ENCODE measurements at places on chromosomes 5 and 9. TPM values are rescaled to one million over a fixed set of nuclear protein-coding genes. Genes with fewer than 3 reads are reported as not detected.

- H3K4me1 ChIP-seq, result no peaks in the 10 kb centered on the region
- H3K27me3 ChIP-seq, result no peaks in the 10 kb centered on the region
- DNase-seq, result no peak
These were observed 97.7 kb downstream of the RALGPS1 start for GRCh38 chr9:127012250-127012649.

- no peak for DNase-seq
- H3K36me3 ChIP-seq, result no peaks in the 10 kb centered on the region
- no peak overlapping the region for H3K4me3 ChIP-seq
- H3K27ac ChIP-seq, result no peak overlapping the region
These were observed 34.9 kb downstream of the DMRT1 start for GRCh38 chr9:876425-876824.

DNA sequence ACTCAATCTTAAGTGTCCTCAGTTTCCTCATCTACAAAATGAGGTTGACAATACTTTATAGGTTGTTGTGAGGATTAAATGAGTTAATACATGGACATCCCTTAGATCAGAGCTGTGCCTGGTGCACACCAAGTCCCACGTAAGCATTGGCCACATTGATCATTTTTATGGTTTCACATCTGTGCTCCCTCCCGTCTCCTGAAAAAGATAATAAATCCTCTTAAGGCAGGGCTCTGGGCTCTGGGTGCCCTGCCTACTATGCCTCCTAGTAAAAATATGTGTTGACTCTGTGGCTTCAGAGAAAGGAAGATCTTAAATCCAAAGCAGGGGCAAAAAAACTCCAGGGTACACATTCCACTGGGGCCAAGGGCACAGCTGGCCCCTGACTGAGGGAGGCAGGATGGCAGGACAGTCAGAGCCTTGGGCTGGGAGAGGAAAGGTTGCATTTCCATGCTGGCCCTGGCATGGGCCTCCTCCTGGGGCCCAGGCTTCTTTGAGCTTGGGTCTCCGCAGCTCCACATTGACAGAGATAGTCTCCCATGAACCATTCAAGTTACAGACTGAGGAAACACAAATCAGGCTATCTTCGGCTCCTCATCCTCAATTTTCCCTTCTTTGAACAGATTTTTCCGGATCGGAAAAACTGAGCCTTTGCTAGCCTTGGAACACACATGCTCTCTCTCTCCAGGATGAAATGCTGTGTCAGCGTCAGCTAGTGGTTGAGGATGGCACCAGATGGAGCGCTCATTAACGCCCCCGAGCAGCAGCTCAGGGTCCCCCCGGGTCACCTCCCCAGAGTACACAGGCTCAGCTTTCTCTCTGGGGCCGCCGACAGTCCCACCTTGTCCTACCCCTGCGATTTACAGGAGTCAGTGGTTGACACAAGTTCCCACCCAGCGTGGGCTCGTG is 22.4 kb upstream of the KIF12 start:
- H3K4me3 ChIP-seq, result no peak overlapping the region
- peaks cover 12% of the 10 kb centered on the region for H3K4me1 ChIP-seq
- peaks cover 11% of the 10 kb centered on the region for H3K27me3 ChIP-seq

The MLANA gene
- total RNA-seq, result not detected

DNA sequence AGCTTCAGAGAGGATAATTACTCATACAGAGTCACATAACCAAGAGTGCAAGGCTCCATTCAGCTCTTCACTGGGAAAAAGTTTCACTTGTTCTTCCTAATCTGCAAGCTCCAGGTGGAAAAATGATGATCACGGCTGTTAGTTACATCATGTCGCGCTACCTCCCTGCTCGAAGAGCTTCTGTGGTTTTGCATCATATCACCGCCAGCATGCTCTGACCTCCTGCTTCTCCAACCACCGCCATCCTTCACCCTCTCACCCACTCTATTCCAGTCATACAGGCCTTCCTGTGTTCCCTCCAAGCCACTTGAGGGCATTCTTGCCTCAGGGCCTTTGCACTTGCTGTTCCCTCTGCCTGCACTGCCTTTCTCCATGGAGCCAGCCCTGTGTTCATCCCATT is 47.1 kb downstream of the COL27A1 start:
- H3K27me3 ChIP-seq, result peaks cover 11% of the 10 kb centered on the region
- peaks cover 40% of the 10 kb centered on the region for H3K36me3 ChIP-seq
- no peak overlapping the region for H3K4me3 ChIP-seq
- no peak for DNase-seq

GRCh38 chr5:109533751-109534272 is 124.0 kb upstream of the PJA2 start:
- no peak overlapping the region for H3K4me3 ChIP-seq
- H3K27ac ChIP-seq, result no peak overlapping the region
- H3K27me3 ChIP-seq, result no peaks in the 10 kb centered on the region
- DNase-seq, result no peak
- H3K36me3 ChIP-seq, result no peaks in the 10 kb centered on the region

The CAMK2A gene
- total RNA-seq, result 1.1 TPM

DNA sequence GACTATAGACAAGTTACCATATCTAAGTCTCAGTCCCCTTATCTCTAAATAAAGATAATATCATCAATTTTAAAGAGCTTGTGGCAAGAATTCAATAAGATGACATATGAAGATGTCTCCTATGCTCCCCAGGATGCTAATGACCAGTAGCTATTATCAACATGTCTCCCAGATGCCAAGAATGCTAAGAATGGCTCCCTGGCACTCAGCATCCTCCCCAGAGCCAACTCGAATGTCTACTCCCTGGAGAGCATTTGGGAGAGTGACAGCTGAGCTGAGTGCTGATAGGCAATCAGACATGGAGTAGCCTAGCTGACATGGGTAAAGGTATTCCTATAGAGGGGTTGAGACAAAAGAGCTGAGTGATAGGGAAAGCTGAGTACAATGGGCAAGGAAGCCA is 15.9 kb downstream of the P4HA2 start:
- no peak overlapping the region for H3K4me3 ChIP-seq
- peaks cover 2% of the 10 kb centered on the region for H3K36me3 ChIP-seq
- no peak for DNase-seq
- H3K4me1 ChIP-seq, result peaks cover 5% of the 10 kb centered on the region
- H3K27me3 ChIP-seq, result peaks cover 3% of the 10 kb centered on the region

- no peak overlapping the region for H3K27ac ChIP-seq
- H3K27me3 ChIP-seq, result peaks cover 3% of the 10 kb centered on the region
- H3K36me3 ChIP-seq, result no peaks in the 10 kb centered on the region
- H3K4me1 ChIP-seq, result peaks cover 17% of the 10 kb centered on the region
These were observed 160.1 kb upstream of the SHB start for GRCh38 chr9:38229104-38229500.

- no peaks in the 10 kb centered on the region for H3K36me3 ChIP-seq
- no peaks in the 10 kb centered on the region for H3K4me1 ChIP-seq
- H3K4me3 ChIP-seq, result no peak overlapping the region
- no peak overlapping the region for H3K27ac ChIP-seq
- no peak for DNase-seq
These were observed 159.6 kb downstream of the ACTL7B start for GRCh38 chr9:108696156-108696555.

DNA sequence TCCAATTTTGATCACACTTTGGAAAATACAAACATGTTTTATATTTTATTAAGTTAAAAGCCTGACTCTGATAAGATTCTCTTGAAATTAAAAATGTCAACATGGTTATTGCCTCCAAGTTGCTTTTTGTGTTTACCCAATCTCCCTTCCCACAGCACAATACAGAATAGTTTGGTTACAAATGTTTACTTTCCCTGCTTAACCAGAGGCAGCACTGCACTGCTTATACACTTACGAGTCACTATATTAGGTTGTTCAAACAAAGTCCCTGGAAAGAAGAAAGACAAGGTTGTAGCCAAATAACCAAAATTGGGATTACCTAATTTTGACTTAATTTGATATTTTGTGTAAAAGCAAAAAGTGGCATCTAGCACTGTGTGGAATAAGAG is 25.9 kb downstream of the SRFBP1 start:
- no peaks in the 10 kb centered on the region for H3K36me3 ChIP-seq
- peaks cover 1% of the 10 kb centered on the region for H3K27me3 ChIP-seq
- H3K4me3 ChIP-seq, result no peak overlapping the region
- H3K27ac ChIP-seq, result no peak overlapping the region
- H3K4me1 ChIP-seq, result no peaks in the 10 kb centered on the region

The FOXD4L4 gene
- total RNA-seq, result 0.13 TPM

The FSTL4 gene
- total RNA-seq, result 0.21 TPM

The CER1 gene
- 5.2 TPM for total RNA-seq

GRCh38 chr5:117077142-117077541 is 502.5 kb upstream of the SEMA6A start:
- H3K4me1 ChIP-seq, result no peaks in the 10 kb centered on the region
- no peaks in the 10 kb centered on the region for H3K27me3 ChIP-seq
- H3K36me3 ChIP-seq, result no peaks in the 10 kb centered on the region
- no peak for DNase-seq
- no peak overlapping the region for H3K27ac ChIP-seq

- H3K36me3 ChIP-seq, result no peaks in the 10 kb centered on the region
- no peak overlapping the region for H3K4me3 ChIP-seq
- H3K27ac ChIP-seq, result no peak overlapping the region
- DNase-seq, result no peak
These were observed 442.9 kb downstream of the DTWD2 start for GRCh38 chr5:118545470-118545869.

- no peak for DNase-seq
- H3K4me1 ChIP-seq, result peaks cover 10% of the 10 kb centered on the region
- H3K36me3 ChIP-seq, result no peaks in the 10 kb centered on the region
- H3K27ac ChIP-seq, result no peak overlapping the region
- H3K27me3 ChIP-seq, result no peaks in the 10 kb centered on the region
These were observed 402.3 kb upstream of the ZNF608 start for GRCh38 chr5:125148706-125149105.

The NCS1 gene
- 20.1 TPM for total RNA-seq

GRCh38 chr5:14399054-14399692 is 182.4 kb upstream of the OTULINL start:
- peaks cover 17% of the 10 kb centered on the region for H3K27me3 ChIP-seq
- H3K27ac ChIP-seq, result no peak overlapping the region
- DNase-seq, result peak; percentile 23
- no peak overlapping the region for H3K4me3 ChIP-seq
- peaks cover 4% of the 10 kb centered on the region for H3K4me1 ChIP-seq
- peaks cover 57% of the 10 kb centered on the region for H3K36me3 ChIP-seq

Measured in endothelial cell (in vitro differentiated cells).